NCI-H1105 (cell line): ENCODE measurements at places on chromosomes 6 and 20.

DNA sequence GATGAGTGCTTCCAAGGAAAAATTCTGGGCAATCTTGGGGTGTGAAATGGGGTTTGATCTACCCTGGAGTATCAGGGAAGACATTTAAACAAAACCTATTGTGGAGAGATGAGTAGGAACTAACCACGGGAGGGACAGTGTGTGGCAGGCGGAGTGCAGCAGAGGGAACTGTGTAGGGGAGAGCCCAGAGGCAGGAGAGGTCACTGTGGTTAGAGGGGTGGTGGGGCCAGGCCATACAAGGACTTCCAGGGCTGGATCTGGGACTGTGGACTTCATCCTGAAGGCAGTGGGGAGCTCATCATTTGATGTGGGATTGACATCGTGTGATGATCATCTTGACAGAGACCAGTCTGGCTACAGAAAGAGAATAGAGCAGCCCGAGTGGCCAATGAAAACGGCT lies 89.0 kb downstream of the TOX2 start:
- DNase-seq, result no peak

GRCh38 chr20:2385496-2385895 lies 4.8 kb downstream of the TGM6 start:
- no peak for DNase-seq

- no peak for DNase-seq
Observed at GRCh38 chr20:59019217-59019616, at the start of gene TUBB1. TSS of gene TUBB1 (plus strand) at chr20:59019429. CDS start at chr20:59019523, 94 bp downstream.

- DNase-seq, result no peak
Observed at GRCh38 chr6:138084904-138085838, 22.0 kb downstream of the PERP start.

GRCh38 chr6:117545161-117545595 lies 57.1 kb downstream of the GOPC start:
- no peak for DNase-seq

- no peak for DNase-seq
Observed at GRCh38 chr20:24370911-24371695, 98.3 kb upstream of the SYNDIG1 start.

GRCh38 chr6:163790266-163790840 lies 375.8 kb downstream of the QKI start:
- DNase-seq, result no peak

GRCh38 chr6:114364301-114364700 lies 21.5 kb upstream of the HS3ST5 start:
- DNase-seq, result no peak

GRCh38 chr6:159114569-159114968 lies 54.6 kb upstream of the FNDC1 start:
- no peak for DNase-seq

DNA sequence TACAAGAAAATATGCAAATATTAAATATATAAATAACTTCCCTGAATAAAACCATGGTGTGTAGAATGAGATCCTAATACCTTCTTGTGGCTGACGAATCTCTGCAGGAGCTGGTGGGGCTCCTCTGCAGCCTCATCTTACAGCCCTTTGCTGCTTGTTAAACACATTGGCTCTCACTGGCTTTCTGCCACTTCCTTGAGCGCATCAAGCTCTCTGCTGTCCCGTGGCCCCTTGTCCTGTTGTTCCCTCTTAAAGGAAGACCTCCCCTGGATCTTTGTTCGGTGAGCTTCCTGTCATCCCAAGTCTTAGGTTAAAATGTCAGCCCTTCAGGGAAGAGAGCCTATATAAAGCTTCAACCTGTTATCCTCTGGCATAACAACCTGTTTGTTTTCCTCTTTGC lies 519.6 kb downstream of the DOK5 start:
- no peak for DNase-seq

- no peak for DNase-seq
Observed at GRCh38 chr20:52847731-52848359, 124.3 kb upstream of the TSHZ2 start.

- no peak for DNase-seq
Observed at GRCh38 chr20:60249436-60249835, 291.2 kb downstream of the CDH26 start.

DNA sequence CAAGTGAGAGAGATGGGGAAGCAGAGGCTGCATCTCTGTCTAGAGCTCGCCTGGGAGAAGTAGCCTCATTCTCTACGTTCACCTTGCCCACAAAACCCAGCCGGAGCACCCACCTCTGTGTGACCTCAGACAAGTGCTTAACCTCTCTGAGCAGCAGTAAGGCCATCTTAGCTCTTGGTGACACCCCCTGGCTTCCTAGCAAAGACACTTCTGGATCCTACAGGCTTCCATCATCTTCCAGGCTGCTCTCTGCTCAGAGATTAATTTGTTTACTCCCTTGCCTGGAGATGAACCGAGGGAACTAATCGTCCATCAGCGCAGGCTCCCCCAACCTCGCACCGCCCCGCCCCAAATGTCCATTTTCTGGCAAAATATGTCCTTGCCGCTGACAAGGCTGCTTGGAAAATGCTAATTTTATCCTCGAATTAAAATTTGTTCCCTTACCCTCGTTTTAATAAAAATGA lies 24.0 kb upstream of the CTNNBL1 start:
- DNase-seq, result no peak

DNA sequence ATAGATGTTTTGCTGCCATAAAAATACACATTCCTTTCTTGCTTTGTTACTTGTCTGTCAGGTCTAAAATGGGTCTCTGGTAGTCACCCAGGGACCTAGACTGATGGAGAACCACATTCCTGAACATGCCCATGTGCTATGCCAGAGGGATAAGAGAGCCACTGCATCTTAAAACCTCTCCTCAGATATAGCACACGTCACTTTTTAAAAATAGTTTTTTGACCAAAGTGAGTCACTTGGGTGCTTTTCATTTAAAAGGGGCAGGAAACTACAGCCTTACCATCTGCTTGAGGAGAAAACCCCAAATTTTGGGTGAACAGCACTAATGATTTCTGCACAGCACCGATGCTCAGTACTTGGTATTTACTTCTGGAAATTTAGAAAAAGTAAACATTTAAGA lies 197.8 kb downstream of the OGFRL1 start:
- DNase-seq, result no peak
